ENCODE measurements at places on chromosomes 1 and 21.
A peak's percentile ranks its signal among the peaks of the same experiment; 100 is the strongest.

- no peak for DNase-seq
These were observed 98.9 kb downstream of the DHRS3 start for GRCh38 chr1:12518931-12519692.

DNA sequence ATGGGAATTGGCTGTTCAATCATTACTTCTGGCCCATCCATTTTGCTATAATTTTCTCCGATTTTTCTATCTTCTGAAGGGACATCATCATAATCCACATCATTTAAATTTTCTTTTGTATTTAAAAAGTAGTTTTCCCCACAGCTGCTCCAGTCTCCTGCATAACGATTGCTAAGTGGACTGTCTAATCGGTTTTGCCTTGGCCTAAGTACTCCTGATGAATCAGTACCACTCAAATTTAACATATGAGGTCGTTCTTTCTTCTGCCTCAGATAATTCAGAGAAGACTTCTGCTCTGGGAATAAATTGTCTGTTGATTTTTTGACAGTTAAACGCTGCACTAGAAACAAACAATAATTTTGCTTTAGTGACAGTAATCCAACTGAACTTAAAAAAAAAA lies 41.9 kb downstream of the SYDE2 start:
- DNase-seq: no peak

DNA sequence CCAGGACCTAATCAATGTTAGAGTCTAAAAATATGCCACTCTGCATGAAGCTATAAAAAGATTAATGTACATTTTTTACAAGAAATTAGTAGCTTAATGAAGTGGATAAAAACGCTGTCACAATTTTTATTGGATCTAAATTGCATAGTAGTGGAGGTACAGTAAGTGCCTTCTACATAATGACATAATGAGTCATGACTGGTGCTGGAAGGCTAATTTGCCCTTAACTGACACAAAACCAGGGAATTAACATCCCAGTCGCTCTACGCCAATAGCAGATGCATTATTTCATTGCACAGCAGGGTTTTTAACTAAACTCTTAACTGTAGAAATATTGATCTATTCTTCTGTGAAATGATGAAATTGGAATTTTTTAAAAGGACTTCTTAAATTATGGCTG lies 33.3 kb downstream of the RRAGC start:
- no peak for DNase-seq

GRCh38 chr1:162404550-162405160 lies 7.3 kb downstream of the SH2D1B start:
- DNase-seq: no peak

- no peak for DNase-seq
These were observed 51.0 kb downstream of the RAB3GAP2 start for GRCh38 chr1:220221269-220221668.

DNA sequence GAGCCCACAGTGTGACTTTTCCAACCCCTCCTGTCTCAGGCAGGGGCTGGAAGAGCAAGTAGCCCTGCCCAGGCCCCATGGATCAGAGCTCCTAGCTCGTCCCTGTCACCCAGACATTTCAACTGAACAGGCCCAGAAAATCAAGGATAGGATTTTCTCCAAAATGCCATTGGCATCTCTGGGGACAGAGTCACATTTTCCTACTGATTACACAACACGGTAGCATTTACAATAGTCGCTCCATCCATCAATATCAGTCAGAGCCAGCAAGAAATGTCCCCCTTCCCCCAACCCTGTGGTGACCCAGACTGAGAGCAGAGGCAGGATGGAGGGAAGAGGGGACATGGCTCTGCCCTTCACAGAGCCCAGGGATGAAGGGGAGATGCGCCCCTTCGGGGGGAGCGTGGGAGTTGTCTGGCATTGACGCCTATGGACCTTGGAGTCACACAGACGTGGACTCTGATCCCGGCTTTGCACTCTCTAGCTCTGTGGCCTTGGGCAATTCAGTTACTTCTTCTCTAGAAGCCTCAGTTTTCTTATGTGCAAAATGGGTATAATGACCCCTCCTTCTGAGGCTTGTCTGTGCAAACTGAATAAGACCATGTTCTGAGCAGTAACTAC lies 275.6 kb downstream of the FOXD2 start:
- no peak for DNase-seq

DNA sequence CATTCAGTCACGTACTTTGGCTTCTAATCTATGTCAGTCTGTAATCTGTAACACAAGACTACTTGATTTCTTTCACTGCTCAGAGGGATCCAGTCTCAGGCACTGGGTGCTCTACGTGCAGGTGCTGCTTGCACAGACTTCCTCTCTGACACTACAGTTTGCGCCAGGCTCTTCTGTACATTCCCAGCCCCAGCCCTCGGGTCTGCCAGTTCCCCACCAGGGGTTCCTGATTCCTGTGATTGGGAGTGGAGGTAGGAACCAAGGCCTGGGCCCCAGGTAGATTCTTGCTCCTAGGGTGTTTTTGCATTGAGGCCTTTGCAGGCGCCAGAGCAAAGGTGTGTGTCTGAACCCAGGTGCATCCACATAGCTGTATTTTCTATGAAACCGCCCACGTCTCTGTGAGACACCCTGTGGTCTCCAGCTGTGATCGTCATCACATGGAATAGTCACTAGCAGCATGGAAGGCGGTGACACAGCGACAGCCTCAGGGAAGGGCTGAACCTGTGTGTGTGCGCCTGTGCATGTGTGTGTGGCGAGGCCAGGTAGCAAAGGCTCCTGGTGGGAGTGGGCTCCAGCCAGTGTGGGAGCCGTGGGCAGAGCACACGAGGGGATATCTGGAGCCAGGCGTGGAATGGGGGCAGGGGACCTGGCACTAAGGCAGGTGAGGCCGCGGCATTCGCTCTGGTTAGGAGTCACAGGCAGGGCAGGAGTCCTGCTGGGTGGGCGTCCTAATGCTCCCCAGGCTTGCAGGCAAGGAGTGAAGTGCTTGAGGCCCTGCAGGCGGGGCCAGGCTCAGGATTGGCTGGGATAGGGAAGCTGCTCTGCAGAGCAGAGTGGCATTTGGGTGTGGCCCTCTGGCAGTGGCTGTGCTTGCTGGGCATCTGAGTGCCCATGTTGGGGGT lies 5.2 kb downstream of the GJC2 start:
- no peak for DNase-seq

DNA sequence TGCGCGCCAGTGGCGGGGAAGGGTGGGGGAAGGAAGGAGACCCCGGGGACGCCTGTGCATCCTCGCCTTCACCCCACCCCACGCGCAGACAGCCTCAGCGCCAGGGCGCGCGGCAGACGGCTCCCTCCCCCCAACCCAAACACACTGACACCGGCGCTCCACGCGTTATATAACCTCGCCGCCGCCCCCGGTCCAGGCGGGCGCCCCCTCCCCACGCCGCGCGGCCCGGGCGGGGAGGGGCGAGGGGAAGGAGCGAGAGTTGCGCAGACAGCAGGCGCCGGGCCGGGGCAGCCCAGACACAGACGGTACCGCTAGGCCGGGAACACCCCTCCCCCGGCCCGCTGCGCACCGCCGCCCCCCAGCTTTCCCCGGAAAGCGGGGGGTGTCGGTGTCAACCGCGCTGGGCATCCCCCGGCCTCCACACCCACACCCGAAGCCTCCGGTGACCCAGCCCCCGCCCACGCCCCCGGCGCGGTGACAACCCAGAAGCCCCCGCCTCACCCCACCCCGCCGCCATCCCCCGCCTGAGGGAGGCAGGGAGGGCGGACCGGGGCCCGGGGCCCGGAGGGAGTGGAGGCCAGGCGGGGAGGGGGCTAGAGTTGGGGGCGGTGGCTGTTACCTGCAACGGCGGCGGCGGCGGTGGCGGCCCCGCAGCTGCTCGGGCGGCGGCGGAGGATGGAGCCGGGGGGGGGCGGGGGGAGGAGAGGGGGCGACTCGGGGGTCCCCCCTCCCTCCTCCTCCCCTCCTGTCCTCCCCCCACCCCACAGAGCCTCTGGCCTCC lies 432 bp downstream of the AKT3 start:
- DNase-seq: no peak

DNA sequence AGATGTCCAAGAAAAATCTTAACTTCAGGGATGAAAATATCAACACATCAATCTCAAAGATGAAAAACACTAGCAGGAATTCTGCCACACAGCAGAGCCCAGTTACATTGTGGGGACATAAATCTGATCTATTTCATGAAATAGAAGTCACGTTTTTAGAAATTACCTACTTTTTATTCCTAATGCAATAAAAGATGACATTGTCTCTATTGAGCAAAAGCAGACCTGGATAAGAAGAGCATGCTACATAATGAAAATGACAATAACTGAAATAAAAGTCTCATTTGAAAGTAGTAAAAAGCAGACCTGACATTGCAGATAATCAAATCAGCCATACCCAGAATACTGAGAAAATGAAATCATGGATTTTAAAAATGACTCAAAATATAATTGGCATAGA lies 156.8 kb downstream of the NTNG1 start:
- no peak for DNase-seq

DNA sequence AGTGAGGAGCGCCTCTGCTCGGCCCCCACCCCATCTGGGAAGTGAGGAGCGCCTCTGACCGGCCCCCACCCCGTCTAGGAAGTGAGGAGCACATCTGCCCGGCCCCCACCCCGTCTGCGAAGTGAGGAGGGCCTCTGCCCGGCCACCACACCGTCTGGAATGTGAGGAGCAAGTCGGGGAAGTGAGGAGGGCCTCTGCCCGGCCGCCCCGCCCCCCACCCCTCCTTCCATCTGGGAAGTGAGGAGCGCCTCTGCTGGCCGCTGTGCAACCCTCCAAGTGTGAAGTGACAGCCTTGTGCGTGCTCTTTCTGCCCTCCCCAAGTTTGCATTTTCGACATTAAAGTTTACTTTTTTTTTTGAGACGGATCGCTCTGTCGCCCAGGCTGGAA lies 5.1 kb upstream of the ZZZ3 start:
- DNase-seq: no peak

DNA sequence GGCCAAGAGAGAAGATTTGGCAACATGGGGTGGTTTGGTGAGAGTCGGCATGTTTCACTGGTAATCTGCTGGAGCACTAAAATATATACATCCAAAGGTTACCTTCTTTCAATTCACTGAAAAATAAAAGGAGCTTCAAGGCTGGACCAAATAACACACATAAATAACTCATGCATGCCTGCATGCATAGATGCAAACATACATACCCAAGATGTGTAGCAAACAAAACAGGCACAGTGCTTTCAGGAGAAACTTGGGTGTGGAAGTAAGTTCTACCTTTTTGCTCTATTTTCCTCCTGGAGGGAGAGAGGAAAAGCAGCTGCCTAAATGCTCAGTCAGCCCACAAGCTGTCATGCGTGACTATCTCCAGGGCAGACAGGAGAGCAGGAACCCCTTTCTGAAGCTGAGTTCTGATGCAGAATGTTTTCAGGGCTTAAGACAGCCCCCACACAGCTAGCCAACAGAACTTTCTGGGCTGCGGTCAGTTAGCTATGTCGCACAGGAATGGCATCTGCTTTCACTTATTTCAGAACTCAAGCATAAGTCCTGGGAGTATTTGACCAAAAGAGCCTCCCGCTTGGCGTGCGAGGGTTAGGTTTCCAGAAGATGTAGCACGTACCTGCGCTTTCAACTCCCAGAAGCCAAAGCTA lies 166.2 kb downstream of the TOMM20 start:
- peak; percentile 94 for DNase-seq

DNA sequence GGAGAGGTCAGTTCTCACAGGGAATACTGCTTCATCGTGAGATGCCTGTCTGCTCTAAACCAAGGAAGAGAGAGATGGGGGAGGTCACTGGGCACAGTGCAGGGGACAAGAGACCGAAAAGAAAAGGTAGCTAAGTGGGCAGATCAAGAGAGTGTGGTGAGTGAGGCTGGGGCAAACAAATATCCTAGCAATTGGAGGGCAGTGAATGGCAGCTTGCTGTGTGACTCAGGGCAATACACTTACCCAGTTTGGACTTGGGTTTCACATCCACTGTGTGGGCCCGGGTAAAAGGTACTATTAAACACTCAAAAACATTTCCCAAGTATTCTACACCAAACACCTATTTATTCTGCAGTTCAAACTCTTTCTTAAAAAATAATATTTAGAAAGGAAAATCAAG lies 10.2 kb downstream of the PLXNA2 start:
- no peak for DNase-seq

- no peak for DNase-seq
These were observed 10.3 kb downstream of the PRRX1 start for GRCh38 chr1:170674239-170674638.

DNA sequence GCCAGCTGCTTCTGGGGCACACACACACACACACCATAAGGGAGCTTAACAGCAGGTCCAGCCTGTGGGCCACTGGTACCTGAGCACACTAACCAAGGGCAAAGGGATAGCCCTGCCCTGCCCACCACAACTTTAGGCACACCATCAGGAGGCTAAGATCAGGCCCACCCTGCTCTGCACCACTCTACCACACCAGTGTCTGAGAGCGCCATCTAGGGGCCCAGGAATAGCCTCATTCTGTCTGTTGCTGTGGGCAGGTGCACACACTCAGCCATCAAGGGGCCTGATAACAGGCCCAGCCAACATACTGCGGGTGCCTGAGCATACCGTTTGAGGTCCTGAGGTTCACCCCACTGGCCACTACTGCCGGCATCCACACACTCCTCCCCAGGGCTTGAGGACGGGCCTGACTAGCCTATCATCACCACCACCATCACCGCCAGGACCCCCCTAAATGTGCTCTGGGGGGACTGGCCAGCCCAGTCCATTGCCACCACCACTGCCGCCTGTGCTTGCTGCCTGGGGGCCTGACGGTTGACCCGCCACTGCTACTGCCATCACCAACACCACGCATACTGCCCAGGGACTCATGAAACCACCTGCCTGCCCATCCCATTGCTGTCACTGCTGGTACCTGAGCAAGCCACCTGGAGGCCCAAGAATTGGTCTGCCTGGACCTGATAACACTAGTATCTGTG lies 31.3 kb downstream of the NSL1 start:
- no peak for DNase-seq

DNA sequence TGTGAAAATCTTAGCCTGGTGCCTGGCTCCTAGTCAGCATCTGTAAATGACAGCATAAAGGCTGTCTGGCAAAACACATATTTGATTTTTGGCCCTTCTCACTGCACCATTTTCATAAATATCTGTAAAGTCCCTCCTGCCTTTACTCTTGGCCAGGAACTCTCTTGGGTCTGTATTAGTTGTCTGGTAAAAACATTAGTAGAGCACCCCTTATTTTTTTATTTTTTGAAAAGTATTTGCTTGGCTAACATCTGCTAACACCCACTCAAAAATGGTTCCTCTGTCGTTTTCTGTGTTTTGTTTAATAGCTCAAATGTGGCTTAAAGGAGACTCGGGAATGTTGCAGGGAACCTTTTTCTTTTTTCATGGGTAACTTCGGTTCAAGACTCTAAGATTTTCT lies 293.4 kb downstream of the HMCN1 start:
- DNase-seq: no peak

- DNase-seq: no peak
These were observed 24.7 kb downstream of the STX6 start for GRCh38 chr1:180997843-180998504.

DNA sequence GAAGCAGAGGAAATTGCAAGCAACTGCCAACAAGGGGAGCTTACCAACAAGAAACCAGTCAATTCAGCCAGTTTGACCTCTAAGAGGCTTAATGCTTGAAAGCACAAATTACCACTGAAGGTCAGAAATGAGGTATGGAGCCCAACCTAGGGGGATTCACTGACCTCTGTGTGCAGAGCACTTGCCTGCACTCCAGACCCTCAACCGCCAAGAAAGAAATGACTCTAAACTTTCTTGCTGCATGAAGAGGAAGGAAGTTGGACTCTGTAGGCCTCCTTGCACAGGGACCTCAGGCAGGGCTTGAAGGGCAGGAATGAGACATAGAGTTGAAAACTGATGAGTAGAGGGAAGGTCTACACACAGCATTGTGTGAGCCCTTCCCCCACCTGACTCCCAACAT lies 10.0 kb downstream of the ARMH1 start:
- no peak for DNase-seq

GRCh38 chr1:167899253-167899681 lies 14.7 kb downstream of the ADCY10 start:
- DNase-seq: no peak

GRCh38 chr1:160836981-160837557 lies 25.6 kb downstream of the CD244 start:
- DNase-seq: no peak

All from CMK (cell line).